ENCODE measurements at places on chromosomes 6 and 20.

DNA sequence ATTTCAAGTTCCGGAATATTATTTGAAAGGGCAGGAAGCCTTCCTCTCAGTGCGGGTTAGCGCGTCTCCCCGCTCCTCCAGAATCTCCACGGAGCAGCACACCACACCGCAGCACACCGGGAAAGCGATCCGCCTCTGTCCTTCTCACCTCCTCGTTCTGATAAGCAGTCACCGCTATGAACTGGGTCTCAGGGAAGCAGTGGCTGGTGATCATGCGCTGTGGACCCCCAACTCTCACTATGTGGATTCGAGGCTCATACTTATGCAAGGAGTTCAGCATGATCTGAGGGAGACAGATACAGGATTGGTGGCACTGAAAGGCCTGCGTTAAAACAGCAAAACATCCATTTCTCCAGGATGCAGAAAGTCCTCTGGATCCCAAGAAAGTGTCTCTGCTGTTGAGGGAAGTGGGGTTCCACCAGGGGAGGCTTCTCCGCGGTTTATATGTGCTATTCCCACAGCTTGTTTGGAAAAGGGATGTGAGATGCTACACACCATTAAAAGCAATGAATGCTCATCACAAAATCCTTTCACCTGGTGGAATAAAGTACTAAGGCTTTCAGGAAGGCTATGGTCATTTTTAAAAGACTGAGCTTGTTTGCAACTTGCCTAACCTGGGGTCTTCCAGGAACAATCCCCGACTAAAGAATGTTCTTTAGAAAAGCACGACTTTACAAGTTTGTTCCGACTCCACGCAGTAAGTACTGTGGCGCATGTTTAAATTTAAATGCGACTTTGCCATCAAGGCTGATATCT, 1.9 kb downstream of the TBXT start:
- H3K4me3 ChIP-seq, result peak overlapping the region; percentile 42
- peaks cover 16% of the 10 kb centered on the region for H3K4me1 ChIP-seq
- no peaks in the 10 kb centered on the region for H3K36me3 ChIP-seq
- H3K27ac ChIP-seq, result no peak overlapping the region
- no peak for DNase-seq

GRCh38 chr20:20946122-20946759, 159.9 kb downstream of the LINC00237 start:
- peaks cover 19% of the 10 kb centered on the region for H3K27me3 ChIP-seq
- H3K36me3 ChIP-seq, result peaks cover 16% of the 10 kb centered on the region
- no peak for DNase-seq

- H3K27ac ChIP-seq, result peak overlapping the region; percentile 56
- H3K4me3 ChIP-seq, result no peak overlapping the region
- no peaks in the 10 kb centered on the region for H3K36me3 ChIP-seq
- H3K4me1 ChIP-seq, result peaks cover 71% of the 10 kb centered on the region
- H3K27me3 ChIP-seq, result no peaks in the 10 kb centered on the region
Measured at GRCh38 chr6:42440027-42440426, 11.7 kb downstream of the TRERF1 start.

DNA sequence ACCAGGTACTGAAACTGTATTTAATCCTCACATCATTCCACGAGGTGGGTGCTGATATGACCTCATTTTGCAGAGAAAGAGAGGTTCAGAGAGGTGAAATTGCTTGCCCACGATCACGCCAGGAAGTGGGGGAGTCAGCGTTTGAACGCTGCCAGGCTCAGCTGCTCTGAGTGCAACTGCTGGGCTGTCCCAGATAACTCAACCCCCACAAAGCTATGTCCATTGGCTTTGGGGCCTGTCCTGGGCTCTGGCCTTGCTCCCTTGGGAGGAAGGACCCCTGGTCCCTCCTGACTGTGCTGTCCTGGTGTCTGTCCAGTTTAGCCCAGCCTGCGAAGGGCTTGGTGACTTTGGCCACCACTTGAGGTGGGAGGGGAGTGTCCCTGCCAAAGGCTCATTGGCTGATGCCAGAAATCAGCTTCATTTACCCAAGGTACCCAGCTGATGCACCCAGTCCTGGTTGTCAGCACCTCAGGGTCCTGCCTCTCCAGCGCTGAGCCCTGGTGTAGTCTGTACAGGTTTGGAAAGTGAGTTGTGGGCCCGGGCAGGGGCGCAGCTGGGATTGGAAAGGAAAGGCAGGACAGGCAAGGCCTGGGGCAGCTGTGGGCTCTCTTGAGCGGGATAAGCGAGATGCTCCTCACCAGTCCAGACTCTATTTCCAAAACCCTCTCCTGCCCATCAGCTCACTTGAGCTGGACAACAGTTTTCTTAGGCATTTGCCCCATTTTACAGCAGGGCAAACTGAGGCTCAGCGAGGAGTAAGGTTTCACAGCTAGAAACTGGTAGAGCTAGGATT, 38.5 kb downstream of the SUN5 start:
- H3K36me3 ChIP-seq, result no peaks in the 10 kb centered on the region
- H3K27ac ChIP-seq, result peak overlapping the region; percentile 87
- no peak for DNase-seq
- H3K27me3 ChIP-seq, result no peaks in the 10 kb centered on the region
- H3K4me3 ChIP-seq, result peak overlapping the region; percentile 87

All from naive thymus-derived CD8-positive, alpha-beta T cell (primary cell).